Brain microvascular endothelial cell (primary cell): ENCODE measurements at places on chromosomes 6 and 20.

DNA sequence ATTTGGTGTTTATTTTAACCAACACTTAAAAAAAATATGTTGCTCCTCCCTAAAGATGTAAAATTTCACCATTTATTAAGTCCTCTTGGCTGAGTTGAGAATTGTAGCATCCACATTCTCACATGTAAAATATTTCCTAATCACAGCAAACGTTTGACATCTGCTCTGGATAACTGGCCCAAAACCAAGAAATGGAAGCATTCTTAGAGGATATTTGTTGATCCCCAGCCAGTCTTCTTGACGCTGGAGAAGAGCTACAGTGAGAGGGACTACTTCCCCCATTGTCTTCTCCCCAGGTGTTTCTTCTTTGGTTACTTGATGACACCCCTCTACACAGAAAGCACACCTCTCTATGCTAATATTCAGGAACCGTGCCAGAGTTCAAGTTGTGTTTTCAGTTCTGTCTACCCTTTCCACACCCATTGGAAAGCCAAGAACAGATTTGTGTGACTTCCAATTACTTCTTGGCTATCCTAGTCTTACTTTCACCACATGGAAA, 454.5 kb upstream of the JAG1 start:
- no peak for DNase-seq

DNA sequence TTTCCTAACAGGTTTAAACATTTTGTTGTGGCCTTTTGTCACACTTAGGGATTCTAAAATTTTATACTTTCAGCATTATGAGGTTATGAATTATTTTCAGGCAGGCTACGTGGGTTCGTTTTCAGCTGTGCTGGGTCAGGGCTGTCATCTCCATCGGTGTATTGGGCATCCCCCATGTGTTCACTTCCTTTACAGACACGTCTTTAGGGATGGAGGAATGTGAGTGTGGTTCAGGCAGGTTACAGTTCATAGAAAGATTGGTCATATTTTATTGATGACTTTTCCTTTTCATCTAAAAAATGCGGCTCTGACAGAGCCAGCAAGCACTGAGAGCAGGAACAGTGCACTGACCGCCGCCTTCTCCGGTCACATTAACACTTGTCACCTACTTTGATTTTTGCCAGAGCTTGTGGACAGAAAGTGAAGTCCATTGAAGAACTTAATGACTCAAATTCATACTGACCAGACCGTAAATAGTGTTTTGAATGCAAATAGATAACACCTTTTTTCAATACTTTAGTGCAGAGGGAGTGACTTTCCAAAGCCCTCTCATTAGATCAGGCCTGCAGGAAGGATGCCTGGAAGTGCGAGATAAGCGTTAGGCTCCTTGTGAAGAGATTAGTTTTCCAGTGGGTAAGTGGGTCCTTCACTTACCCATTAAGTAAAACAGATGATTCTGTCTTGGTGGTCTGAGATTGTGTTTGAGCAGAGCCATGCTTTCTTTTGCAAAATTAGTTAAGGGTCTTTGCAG, 113.1 kb downstream of the TIAM2 start:
- DNase-seq: no peak

DNA sequence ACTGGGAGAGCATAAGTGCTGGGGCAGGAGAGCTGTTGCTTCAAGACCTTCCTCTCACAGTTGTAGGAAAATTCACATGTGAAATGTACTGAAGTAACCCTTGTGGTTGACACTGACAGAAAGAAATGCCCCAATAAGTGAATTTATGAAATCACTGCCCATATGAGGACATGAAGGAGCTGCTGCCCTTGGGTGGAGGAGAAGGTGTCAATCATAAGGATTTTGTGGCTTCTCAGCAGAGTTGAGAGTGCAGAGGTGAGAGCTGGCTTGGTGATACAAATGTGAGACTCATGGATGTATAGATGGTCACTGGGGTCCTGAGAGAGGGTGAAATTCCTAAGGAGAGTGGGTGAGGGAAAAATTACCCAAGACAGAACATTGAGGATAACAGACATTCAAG, 33.9 kb upstream of the CMTR1 start:
- DNase-seq: no peak

- DNase-seq: no peak
Measured at GRCh38 chr20:22863826-22864225, 171.3 kb upstream of the SSTR4 start.

GRCh38 chr6:144411531-144412165, 126.5 kb downstream of the UTRN start:
- no peak for DNase-seq

DNA sequence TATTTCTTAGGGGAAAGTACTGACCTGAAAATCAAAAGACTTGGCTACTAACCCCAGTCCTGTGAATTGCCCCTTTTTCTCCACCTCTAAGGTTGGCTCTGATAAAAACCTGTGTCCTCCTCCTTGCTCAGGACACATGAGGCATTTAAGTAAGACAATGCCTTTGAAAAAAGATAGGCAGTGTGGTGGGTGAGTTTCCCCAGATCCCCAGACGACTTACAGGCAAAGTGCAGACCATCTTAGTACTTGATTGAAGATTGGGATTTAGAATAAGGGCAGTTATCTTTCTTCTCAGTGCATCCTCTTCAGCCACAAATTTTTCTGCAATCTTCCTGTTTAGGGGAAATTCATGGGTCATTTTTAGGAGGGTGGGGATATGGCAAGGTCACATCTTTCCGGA, 87.8 kb downstream of the KIZ start:
- no peak for DNase-seq

DNA sequence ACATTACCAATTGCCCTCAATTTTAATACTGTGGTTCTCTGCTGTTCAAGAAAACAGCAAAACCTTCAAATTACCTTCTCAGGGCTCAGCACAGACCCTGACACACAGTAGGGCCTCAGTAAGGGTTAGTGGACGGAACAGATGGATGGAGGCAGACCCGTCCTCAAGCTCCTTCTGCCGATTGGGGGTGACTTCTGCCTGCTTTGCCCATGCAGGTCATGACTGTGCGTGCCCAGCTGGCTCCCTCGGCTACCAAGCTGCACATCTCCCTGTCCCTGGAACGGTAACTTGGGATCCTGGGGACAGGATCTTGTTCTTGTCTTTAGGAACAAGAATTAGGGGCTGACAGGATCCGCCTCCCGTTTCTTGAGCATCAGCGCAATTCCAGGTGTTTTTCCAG, 9.8 kb upstream of the BPIFB4 start:
- no peak for DNase-seq

DNA sequence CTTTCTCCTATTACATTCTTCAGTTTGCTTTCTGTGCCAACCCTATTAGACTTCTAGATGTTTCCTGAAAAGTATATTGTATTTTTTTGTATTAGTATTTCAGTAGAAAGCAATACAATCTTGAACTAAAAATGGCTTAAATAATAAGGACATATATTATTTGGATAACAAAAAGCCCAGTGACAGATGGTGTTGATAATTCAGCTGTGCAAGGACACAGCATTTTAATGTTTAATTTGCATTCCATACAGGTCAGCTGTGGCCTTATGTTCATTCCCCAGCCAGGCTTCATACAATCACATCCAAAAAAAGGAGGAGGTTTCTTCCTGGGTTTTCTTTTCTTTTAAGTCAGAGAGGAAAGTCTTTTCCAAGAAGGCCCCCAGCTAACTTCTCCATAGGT, 236.9 kb downstream of the CD109 start:
- DNase-seq: no peak

DNA sequence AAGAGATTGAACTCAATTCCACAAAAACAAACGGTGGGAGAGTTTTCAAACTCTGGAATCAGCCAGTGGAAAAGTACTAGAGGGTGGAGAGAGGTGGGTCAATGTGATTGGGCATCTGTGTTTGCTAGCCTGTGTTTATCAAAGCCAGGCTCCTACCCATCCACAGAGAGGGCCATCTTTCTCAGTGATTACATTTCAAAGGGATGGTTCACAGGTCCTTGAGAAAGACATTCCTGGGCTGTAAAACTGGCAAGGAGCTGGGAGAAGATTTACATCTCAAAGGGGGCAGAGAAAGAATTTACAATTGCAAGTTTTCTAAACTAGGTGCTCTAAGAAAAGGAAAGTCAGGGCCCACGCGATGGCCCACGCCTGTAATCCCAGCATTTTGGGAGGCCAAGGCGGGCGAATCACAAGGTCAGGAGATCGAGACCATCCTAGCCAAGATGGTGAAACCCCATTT, 146.8 kb upstream of the UST start:
- DNase-seq: no peak

GRCh38 chr6:136764517-136764993, 27.7 kb downstream of the MAP3K5 start:
- no peak for DNase-seq

DNA sequence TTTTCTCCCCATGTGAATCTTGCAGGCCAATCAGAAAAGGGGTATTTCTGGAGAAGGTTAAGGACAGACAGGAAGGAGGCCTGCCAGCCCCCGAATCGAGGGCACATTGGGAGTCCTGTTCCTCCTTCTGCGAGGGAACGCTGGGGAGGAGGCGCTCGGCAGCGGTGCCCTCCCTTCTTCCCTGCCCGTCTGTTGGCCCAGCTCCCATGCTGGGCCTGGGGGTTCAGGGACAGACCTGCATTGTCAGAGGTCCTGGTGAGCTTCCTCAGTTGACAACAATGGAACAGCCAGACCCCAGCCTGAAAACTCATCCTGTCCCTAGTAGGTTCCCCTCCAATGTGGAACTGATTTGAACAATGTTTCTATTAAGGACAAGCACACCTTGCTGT, 15.1 kb upstream of the SYNJ2 start:
- DNase-seq: no peak

- DNase-seq: no peak
Measured at GRCh38 chr20:39358052-39358451, 395.9 kb downstream of the DHX35 start.

- DNase-seq: peak; percentile 18
Measured at GRCh38 chr20:54350415-54350814, 125.0 kb upstream of the DOK5 start.

- DNase-seq: no peak
Measured at GRCh38 chr6:34897716-34898115, 8.7 kb downstream of the ANKS1A start.

GRCh38 chr6:28944412-28944865, 20.7 kb upstream of the TRIM27 start:
- DNase-seq: peak; percentile 77

- no peak for DNase-seq
Measured at GRCh38 chr20:58625585-58625984, 25.5 kb upstream of the STX16 start.

DNA sequence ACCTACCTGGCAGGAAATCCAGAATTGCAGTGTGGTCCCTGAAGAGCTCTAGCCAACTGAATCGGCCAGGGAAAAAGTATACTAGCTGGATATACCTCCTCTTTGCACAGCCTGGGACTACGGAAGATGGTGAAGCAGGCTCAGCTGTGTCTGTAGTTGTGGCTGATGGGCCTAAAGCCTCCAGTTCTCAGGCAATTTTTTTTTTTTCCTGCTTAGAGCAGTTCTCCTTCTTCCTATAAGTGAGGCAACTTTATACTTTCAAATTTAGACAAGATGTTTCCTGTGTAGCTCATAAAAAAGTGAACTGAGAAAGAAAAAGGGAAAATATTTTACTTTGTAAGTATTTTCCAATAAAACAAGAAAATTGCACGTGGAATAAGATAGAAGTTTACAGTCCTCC, 172.9 kb downstream of the CARMIL1 start:
- DNase-seq: no peak

DNA sequence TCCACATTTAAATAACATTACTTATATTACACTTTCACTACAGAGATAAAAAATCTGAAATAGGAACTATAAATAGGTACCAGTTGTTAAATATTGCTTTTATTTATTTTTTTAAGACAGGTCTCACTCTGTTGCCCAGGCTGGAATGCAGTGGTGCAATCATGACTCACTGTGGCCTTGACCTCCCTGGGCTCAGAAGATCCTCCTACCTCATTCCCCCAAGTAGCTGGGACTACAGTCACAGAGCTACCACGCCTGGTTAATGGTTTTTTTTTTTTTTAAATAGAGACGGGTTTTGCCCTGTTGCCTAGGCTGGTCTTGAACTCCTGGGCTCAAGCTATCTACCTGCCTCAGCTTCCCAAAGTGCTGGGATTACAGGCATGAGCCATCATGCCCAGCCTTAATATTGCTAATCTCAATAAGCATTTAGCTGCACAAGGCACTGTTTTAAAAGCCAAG, 17.3 kb downstream of the EEF1E1 start:
- peak; percentile 96 for DNase-seq

- no peak for DNase-seq
Measured at GRCh38 chr20:61966492-61967244, 99.0 kb downstream of the TAF4 start.

DNA sequence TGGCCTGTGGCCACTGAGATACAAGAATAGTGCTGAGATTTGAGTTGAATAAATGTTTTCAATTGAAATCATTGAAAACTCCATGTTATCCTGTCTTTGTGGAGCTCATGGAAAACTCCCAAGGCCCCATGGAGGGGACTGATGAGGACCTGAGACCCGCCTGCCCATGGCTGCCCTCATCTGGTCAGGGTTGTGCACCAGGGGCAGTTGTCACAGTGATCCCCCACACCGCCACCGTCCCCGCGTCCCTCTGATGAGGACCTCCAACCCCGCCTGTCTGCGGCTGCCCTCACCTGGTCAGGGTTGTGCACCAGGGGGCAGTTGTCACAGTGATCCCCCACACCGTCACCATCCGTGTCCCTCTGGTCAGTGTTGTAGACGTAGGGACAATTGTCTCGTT, 27.8 kb downstream of the THBS2 start:
- DNase-seq: no peak

DNA sequence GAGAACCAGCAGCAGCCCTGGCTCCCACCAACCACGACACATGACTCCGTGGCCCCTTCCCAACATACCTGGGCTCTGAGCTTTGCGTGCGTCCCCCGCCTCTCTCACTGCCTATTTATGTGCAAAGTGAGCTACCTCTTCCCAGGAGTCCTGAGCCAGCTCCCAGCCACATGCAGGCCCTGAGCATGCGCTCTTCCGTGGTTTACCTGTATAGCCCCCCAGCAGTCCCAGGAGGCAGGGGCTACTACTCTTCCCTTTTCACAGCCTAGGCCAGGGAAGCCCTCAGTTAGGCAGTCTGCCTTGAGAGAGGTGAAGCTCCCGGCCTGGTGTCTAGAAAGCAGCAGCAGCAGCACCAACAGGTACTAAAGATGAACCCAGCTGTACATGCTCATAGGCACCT, 114.8 kb upstream of the CDYL start:
- no peak for DNase-seq

DNA sequence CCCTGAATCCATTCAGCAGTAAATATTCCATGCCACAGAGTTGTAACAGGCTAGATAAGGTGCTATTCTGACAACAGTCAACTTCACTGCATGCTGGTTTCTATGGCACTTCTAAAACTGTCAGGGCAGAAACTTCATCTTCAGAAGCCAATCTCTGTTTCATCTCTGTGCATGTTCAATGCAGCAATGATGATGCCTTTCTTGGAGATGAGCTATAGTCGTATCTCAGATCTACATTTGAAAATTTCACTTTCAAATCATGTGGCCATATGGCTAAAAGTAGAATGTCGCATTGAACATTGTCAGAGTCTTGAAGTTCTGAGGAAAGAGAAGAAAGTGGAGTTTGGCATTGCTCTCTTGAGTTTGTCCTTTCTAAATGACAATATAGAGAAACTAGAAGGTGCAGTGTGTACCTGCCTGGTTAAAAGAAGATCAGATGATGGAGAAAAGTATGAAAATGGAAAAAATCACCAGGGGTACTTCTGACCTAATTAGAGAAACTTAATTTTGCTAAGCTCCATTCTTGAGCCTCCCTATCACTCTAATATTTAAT, 49.0 kb upstream of the VSTM2L start:
- DNase-seq: no peak

- DNase-seq: peak; percentile 28
Measured at GRCh38 chr6:81169166-81169565, 583.3 kb downstream of the TENT5A start.
